ENCODE measurements at places on chromosomes 2 and 18.

GRCh38 chr2:222499226-222499625 is 74.9 kb downstream of the SGPP2 start:
- no peak for DNase-seq

- DNase-seq: peak; percentile 52
Measured at GRCh38 chr18:45874491-45875184, 49.2 kb downstream of the SIGLEC15 start.

GRCh38 chr2:54209379-54209778 is 46.6 kb downstream of the TSPYL6 start:
- DNase-seq: no peak

GRCh38 chr2:239762655-239763269 is 262.4 kb downstream of the NDUFA10 start:
- DNase-seq: no peak

DNA sequence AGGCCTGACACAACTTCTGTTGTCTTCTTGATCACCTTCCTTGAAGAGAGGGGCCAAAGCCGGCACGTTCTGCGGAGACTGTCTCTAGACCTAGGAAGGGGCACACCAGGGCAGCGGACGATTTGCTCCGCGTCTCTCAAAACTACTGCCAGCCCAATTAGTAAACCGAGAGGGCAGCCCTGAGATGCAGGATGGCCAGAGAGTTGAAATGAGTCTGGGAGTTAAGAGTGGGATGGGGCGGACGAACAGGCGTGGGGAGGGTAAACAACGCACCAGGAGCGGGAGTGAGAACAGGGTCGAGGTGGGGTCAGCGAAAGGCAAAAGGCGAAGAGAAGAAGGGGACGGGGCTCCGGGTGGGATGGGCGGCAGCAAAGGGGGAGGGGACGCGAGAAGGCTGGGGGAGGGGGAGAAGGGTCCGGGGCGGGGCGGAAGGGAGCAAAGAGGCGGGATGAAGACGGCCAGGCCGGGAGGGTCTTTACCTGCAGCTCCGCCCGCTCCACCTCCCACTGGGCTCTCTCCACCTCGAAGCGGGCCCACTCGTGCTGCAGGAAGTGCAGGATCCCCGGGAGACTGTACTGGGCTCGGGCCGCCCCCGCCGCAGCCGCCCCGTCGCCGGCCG is 476 bp downstream of the STRN start:
- no peak for DNase-seq

DNA sequence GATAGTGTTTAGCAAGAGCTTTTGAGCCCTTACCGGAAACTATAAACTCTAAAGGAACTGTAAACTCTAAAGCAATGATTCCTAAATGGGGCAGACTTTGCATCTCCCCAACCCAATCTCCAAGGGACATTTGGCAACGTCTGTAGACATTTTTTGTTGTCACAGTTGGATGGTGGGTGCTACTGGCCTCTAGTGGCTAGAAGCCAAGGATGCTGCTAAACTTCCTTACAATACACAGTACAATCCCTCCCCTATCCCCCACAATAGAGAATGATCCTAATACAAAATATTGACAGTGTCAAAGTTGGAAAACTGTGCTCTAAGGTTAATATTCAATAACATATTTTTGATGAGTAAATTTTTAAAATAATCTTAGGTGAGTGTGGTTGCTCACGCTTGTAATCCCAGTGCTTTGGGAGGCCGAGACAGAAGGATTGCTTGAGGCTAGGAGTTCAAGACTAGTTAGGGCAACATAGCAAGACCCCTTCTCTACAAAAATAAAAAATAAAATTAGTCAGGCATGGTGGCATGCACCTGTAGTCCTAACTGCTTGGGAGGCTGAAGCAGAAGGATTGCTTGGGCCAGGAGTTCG is 66.7 kb downstream of the PTPN4 start:
- DNase-seq: no peak

GRCh38 chr2:241257419-241258032 is 57.9 kb downstream of the HDLBP start:
- DNase-seq: no peak

GRCh38 chr2:119679526-119679837 is 481 bp downstream of the TMEM177 start:
- DNase-seq: no peak

- DNase-seq: no peak
Measured at GRCh38 chr2:105600949-105601794, 143.5 kb upstream of the NCK2 start.

- no peak for DNase-seq
Measured at GRCh38 chr18:58088691-58089065, 44.7 kb downstream of the NEDD4L start.

- no peak for DNase-seq
Measured at GRCh38 chr2:60366135-60366712, 187.2 kb downstream of the BCL11A start.

GRCh38 chr2:129504646-129505045 is 474.8 kb upstream of the RAB6C start:
- DNase-seq: no peak

DNA sequence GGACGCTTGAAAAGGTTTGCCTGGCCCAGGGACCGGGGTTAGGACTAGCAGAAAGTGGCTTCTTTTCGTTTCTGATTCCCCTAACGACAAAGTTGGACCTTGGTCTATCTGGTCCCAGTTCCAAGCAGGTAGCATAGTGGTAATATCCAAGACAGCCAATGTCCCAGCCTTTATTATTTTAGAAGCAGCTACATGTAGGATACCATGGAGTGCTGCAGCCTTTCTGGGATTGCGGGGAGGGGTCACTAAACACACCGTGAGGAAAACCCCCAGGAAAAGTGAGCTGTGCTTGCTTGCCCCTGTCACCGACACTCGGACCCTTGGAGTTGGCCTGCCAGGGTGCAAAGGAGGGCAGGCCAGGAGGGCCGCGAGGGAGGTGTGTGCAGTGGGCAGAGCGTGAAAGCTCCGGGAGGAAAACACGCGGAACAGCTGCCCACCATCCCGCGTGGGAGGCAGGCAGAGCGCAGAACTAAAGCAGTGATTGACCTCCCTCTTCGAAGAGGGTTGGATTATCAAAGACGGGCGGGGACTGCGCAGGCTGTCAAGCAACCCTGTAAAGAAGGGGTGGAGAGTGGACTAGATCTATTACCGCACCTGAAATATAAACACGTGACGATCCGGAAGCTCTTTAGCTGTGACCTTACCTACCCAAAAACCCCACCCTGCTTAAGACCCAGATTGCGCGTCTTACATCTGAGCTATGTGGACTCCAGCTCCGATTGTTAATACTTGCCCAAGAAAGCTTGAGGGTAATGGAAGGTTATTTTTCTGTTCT is 624 bp upstream of the MAP4K3 start:
- DNase-seq: no peak

DNA sequence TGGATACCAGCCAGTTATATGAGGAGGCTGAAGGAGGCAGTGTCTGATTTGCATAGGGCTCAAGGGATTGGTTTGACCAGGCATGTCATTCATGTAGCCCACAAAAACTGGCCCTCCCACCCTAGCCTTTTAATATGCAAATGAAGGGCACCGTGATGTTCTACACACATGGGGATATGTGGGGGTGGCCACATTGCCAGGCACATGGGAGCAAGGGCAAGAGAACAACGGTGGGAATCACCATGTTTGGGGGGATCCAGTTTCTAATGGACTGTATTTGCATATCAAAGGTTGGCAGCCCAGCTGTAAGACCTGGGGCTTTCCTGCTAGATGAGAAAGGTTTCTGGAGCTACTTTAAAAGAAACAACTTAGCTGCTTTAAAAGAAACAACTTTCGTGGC is 65.1 kb upstream of the SLC25A52 start:
- no peak for DNase-seq

- no peak for DNase-seq
Measured at GRCh38 chr18:76491473-76491775, 3.6 kb downstream of the ZNF516 start.

DNA sequence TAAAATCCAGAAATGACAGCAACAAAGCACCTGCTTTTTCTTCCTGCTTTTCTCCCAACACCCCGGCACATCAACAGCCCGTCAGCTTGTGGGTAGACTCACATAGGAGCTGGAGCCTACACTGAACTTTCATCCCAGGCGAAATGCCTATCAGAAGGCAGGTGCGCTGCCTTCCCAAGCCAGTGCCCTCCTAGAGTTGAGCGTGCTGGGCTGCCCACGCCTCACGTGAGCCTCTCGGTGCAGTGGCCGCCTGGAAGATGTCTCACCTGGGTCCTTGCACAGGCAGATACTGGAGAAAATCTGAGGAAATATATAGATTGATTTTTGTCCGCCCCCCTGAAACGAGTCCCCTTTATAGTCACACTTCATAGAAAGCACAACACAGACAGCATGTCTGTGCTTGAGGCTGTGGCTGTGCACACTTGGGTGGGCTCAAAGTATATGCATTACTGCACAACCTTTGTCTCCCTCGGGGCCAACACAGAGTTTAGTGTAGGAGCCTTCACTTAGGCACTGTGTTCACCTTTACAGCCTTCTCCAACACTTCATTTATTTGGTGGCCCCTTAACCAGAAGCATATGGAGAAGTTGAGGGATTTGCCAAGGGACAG is 112.5 kb downstream of the SMAD7 start:
- DNase-seq: no peak

GRCh38 chr18:11860594-11861450 is 9.6 kb downstream of the CHMP1B start:
- no peak for DNase-seq

DNA sequence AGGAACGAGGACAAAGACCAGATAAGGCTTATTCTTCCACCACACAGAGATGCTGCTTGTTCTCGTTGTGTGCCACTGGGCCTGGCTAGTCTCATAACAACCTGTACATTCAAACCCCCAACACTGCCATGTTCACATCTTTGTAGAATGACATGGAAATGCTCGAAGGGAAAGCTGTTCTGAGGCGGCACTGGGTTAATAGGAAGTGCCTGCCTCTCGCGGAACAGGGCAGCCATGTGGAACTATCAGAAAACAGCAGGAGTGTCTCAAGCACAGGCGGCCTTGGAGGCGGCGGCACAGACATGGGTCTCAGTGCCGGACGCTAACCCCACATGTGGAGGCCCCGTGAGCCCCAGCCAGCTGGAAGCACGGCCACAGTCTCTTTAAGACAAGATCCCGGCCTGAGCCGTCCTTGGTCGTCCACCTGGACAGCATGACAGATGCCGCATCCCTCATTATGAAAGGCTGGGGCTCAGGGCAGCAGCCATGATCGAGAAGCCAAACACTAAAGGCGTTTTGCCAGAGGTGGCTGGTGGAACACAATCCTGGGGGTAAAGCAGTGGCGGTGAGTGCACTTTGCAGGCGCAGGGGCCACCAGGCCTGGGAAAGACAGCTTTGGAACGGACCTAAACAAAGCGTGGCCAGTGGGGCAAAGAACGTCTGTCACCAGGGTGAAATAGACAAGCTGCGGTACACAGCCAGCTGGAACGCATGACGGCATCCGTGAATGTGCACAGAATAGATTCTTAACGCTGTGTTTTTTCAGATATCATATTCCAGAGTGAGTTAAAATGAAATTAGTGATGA is 161.0 kb downstream of the HDAC4 start:
- DNase-seq: no peak

GRCh38 chr2:70931376-70932000 is 4.2 kb upstream of the ATP6V1B1 start:
- DNase-seq: no peak

GRCh38 chr18:22933966-22934423 is 867 bp downstream of the RBBP8 start:
- DNase-seq: no peak

DNA sequence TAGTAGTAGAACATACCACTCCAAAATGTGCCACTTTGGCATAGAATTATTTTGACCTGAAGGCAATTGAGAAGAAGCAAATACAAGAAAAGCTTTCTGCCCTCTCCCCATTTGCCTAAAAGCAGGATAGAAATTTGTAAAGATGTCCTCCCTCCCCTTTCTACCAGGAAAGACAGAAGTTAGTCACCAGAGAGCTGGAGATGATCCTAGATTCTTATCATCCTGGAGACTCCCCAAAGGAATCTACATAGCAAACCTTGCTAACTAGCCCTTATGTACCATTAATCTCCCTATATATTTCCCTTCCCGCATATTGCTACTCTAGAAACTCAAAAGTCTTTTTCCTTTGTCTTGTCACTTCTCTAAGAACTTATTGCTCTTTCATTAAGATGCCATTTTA is 12.6 kb upstream of the TMEM37 start:
- DNase-seq: no peak

DNA sequence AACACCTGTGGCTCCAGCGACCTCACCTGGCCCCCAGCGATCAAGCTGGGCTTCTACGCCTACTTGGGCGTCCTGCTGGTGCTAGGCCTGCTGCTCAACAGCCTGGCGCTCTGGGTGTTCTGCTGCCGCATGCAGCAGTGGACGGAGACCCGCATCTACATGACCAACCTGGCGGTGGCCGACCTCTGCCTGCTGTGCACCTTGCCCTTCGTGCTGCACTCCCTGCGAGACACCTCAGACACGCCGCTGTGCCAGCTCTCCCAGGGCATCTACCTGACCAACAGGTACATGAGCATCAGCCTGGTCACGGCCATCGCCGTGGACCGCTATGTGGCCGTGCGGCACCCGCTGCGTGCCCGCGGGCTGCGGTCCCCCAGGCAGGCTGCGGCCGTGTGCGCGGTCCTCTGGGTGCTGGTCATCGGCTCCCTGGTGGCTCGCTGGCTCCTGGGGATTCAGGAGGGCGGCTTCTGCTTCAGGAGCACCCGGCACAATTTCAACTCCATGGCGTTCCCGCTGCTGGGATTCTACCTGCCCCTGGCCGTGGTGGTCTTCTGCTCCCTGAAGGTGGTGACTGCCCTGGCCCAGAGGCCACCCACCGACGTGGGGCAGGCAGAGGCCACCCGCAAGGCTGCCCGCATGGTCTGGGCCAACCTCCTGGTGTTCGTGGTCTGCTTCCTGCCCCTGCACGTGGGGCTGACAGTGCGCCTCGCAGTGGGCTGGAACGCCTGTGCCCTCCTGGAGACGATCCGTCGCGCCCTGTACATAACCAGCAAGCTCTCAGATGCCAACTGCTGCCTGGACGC is 4.9 kb downstream of the GPR35 start:
- no peak for DNase-seq

DNA sequence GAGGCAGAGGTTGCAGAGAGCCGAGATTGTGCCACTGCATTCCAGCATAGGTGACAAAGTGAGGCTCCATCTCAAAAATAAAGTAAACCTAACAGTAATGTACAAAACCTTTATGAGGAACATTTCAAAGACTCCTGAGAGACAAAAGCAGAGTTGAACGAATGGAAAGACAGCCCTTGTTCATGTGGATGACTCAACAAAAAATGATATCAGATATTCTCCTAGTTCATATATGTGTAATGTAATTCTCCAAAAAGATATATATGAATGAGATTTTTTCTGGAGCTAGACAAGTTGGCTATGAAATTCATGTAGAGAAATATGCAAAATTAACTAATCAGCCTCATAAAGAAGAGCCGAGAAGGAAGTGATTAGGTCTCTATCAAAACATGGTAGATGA is 61.7 kb downstream of the KIAA1328 start:
- no peak for DNase-seq

DNA sequence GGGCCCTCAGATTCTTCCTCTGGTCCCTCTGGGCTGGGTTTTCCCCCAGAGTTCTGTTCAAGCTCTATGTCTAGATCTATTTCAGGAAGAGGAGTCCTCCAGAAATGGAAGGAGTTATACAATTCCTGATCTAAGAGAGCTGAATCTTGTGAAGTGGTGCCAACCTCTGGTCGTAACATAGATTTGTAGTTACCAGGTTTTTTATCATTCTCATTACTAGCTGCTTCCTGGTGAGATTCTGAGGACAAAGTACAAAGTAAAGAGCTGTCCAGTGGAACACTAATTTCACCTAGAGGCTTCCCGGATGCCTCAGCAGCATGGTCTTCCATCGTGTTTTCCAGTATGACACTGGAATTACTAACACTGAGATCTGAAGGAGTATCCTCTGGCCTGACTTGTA is 44.1 kb downstream of the PPP4R1 start:
- no peak for DNase-seq

GRCh38 chr2:33032245-33032644 is 85.5 kb downstream of the LTBP1 start:
- DNase-seq: no peak
